ENCODE measurements at places on chromosomes 16 and 17. TPM values are rescaled to one million over a fixed set of nuclear protein-coding genes. Genes with fewer than 3 reads are reported as not detected.

Gene ITGAD
- total RNA-seq: not detected

Gene NPIPA5
- total RNA-seq: 2.2 TPM

Gene CDH15
- 0.11 TPM for total RNA-seq

Gene C17orf107
- total RNA-seq: 8.2 TPM

Gene MYCBPAP
- total RNA-seq: 2.0 TPM

Gene PYDC1
- total RNA-seq: not detected

Gene TIGD7
- total RNA-seq: 6.4 TPM

Gene KRT12
- total RNA-seq: not detected

Gene TNFRSF17
- total RNA-seq: not detected

Gene PNMT
- total RNA-seq: 0.22 TPM

Gene DNAAF8
- total RNA-seq: 0.44 TPM

Gene TVP23A
- total RNA-seq: not detected

Gene HS3ST6
- total RNA-seq: not detected

Gene KRT27
- total RNA-seq: not detected

Gene TPSAB1
- total RNA-seq: not detected

Gene TMED6
- 0.11 TPM for total RNA-seq

Gene TBC1D26
- total RNA-seq: under 0.01 TPM

Gene C17orf100
- total RNA-seq: 0.44 TPM

Gene CCR7
- total RNA-seq: not detected

Gene IQCK
- total RNA-seq: 6.0 TPM

Gene EIF3CL
- total RNA-seq: 127 TPM

Gene SLC2A4
- total RNA-seq: under 0.01 TPM

Gene CDRT15
- total RNA-seq: not detected

Gene KRT9
- not detected for total RNA-seq

Gene GP1BA
- not detected for total RNA-seq

Gene BAHCC1
- total RNA-seq: 3.3 TPM

Gene SCIMP
- not detected for total RNA-seq

Gene C17orf78
- not detected for total RNA-seq

Gene RAB40B
- total RNA-seq: 2.8 TPM

Gene NPTX1
- total RNA-seq: 4.9 TPM

Gene KRTAP4-1
- 0.11 TPM for total RNA-seq

Gene HES7
- not detected for total RNA-seq

Gene NME1
- total RNA-seq: 233 TPM

Gene ADAP2
- total RNA-seq: 3.0 TPM

Gene RHBDF2
- total RNA-seq: 4.9 TPM

Gene MYH3
- 0.77 TPM for total RNA-seq

Gene SHISA6
- not detected for total RNA-seq

Gene SLC52A1
- total RNA-seq: 0.37 TPM

Gene EVPLL
- total RNA-seq: not detected

Gene ZNF689
- 4.4 TPM for total RNA-seq

Gene MT1M
- 1.8 TPM for total RNA-seq

Gene FBXL16
- total RNA-seq: 0.37 TPM

Gene CAPNS2
- 0.87 TPM for total RNA-seq

Gene PRPSAP2
- 50.6 TPM for total RNA-seq

Gene KRTAP4-9
- 0.12 TPM for total RNA-seq

Gene ITGB4
- total RNA-seq: under 0.01 TPM

Gene TNRC6C
- 6.1 TPM for total RNA-seq

Gene PARD6A
- 4.0 TPM for total RNA-seq

Gene TBKBP1
- 11.1 TPM for total RNA-seq

Gene CA5A
- total RNA-seq: not detected

Gene PIEZO1
- total RNA-seq: 205 TPM

Gene CDH3
- 0.33 TPM for total RNA-seq

Gene KRT32
- not detected for total RNA-seq

Data from uterine smooth muscle cell (primary cell).